ENCODE measurements at places on chromosomes 3 and 15.

DNA sequence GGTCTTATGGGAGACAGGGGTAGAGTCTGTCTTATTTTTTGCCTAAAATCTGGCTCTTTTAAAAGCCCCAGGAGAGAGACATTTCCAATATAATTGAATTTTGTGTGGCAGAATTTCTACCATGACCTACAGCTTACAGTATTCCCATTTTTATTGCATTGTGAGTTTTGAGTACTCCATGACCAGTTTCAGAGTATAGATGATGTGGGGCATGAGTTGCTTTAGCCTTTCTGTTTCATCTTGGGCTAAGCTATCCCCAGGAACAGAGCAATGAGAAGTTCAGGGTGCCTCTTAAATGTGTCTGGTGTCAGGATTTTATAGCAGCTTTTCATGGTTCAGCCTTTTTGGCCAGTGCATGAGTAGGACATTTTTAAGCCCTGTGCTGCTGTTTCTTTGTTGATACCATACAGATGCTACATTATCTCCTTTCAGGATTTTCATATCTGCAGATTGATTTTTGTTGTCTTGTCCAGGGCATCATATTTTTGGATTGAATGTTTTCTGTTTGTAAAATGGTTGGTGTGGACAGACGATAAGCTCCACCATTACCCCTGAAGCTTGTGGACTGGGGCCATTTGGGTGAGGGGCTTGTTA, 3.5 kb downstream of the ABHD2 start:
- no peak for DNase-seq

DNA sequence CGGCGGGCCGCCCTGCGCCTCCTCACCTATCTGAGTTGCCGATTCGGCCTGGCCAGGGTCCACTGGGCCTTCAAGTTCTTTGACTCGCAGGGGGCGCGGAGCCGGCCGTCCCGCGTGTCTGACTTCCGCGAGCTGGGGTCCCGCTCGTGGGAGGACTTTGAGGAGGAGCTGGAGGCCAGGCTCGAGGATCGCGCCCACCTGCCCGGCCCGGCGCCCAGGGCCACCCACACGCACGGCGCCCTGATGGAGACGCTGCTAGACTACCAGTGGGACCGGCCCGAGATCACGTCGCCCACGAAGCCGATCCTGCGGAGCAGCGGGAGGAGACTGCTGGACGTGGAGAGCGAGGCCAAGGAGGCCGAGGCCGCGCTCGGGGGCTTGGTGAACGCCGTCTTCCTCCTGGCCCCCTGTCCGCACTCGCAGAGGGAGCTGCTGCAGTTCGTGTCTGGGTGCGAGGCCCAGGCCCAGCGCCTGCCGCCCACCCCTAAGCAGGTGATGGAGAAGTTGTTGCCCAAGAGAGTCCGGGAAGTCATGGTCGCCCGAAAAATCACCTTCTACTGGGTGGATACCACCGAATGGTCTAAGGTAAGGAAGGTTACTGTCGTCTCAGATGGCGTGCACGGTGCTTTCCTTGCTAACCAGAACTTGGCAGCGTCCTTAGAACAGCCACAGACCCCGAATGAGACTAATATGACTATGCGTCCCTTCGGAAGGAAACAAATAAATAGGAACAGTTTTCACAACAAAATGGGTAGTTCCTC, 567 bp downstream of the TICRR start:
- DNase-seq: no peak

- DNase-seq: no peak
Observed at GRCh38 chr3:31996195-31996594, 14.6 kb downstream of the ZNF860 start.

- DNase-seq: no peak
Observed at GRCh38 chr3:59046839-59047238, 3.0 kb downstream of the CFAP20DC start.

GRCh38 chr3:50263478-50264382, 5.2 kb upstream of the SEMA3B start:
- no peak for DNase-seq

- no peak for DNase-seq
Observed at GRCh38 chr3:44865272-44866035, 3.7 kb downstream of the TMEM42 start.

GRCh38 chr15:36599620-36600433, 20.4 kb downstream of the CDIN1 start:
- DNase-seq: no peak

DNA sequence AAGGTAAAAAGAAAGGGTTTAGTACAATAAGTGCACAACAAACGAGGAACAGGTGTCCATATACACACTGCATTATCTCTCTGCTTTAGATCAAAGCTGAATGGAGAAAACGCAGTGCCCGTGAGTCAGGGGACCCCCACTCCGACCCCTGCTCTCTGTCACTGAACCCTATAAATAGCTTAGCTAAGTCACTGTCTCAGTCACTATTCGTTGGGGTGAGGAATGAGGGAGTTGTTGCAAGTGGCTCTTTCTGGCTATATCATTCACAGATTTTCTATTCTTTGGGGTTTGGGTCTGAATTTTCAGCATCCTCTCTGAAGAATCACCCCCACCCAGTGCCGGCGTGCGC, 458 bp upstream of the STAC start:
- no peak for DNase-seq

GRCh38 chr3:77150759-77151158, 110.9 kb downstream of the ROBO2 start:
- no peak for DNase-seq

GRCh38 chr3:192570821-192571791, 156.2 kb downstream of the FGF12 start:
- no peak for DNase-seq
